Stimulated activated CD4-positive, alpha-beta T cell treated with anti-CD3 and anti-CD28 coated beads, Interleukin-1b, Interleukin-23, amount 100 ng/mL, for 1 hour (primary cell): ENCODE measurements at places on chromosomes 4 and X.

- DNase-seq = no peak
Observed at GRCh38 chrX:39998636-39999406, 98.9 kb downstream of the BCOR start.

DNA sequence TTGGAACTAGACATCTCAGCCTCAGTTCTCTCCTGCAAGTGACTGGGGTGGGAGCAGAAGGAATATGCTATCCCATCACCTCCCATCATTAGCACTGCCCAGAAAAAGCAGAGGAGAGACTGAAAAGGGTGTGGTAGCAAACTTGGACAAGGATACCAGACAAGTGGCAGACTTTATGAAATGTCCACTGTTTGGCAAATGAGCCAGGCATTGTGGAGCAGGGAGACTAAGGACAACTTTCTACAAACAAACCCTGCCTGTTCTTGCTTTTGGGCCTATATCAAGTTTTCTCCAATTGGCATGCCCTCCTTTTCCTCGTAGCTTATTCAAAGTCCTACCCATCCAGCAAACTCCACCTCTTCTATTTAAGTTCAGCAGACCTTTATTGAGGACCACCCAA lies 41.6 kb downstream of the ZCCHC12 start:
- no peak for DNase-seq

- no peak for DNase-seq
Observed at GRCh38 chr4:181549576-181550188, 693.5 kb upstream of the TENM3 start.

DNA sequence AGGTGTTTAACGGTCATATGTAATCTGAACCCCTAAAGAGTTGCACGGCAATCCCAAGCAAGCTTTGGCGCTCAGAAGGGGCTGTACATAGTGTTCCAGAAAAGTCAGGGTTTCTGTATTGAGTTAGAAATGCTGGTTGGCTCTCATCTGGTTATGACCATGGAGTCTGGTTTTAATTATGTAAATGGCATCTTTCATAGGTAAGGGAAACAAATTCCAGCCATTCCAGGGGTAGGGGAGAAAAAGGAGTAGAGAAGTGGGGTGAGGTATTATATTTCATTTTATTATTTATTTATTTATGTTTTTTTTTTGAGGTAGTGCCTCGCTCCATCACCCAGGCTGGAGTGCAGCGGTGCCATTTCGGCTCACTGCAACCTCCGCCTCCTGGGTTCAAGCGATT lies 15.9 kb downstream of the KLF3 start:
- DNase-seq = no peak

DNA sequence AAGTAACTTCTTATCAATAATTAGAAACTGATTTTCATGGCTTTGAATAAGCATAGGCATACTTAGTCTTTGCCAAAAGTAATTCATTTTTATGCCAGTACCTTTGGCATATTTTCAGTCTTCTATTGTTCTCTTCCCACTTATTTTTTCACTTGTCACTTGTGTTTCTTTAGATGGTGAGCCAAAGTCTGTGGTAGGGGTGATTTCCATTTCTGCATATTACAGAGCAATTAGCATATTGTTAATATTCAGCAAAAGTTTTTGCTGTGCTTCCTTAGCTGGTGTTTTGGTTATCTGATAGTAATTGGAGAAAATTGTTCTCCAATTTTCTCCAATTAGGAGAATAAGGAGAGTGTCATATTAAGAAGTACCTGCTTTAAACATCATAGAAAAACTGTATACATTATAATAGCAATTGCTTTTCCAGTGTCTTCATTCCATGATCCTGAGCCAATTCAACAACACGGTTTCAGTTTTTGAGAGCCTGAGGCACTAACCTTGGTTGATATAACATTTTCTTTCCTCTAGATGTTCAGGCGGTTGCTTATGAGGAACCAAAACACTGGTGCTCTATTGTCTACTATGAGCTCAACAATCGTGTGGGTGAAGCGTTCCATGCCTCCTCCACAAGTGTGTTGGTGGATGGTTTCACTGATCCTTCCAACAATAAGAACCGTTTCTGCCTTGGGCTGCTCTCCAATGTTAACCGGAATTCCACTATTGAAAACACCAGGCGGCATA lies 64.7 kb downstream of the SMAD1 start:
- no peak for DNase-seq

- no peak for DNase-seq
Observed at GRCh38 chr4:145852256-145852839, 86.3 kb downstream of the ZNF827 start.

- peak; percentile 18 for DNase-seq
Observed at GRCh38 chr4:80072228-80072743, 743 bp downstream of the ANTXR2 start.

DNA sequence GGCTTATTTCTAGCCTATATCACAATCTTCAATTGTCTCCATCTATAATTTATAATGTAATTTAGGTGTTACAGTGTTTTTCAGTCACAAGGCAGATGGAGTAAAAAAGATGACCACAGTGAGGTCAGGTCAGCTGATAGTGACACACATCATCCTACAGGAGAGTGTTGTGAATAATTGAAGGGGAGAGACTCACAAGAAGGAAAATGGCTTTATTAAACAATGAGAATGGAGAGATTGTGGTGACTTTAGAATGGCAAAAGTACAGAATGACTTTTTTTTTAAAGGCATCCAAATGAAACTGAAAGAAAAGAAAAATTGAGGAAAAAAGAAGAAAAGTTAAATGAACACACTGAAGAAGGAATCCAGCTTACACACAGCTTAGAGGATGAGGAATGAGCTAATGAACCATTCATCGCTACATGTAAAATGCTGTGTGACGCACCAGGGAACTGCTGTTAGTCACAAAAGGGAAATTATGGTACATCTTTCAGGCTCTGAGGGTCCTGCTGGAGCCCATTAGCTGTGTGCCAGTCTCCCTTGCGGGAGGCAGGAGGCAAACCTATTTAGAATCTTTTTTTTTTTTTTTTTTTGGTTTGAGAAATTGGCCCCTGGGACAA lies 56.6 kb downstream of the SPRY1 start:
- no peak for DNase-seq

GRCh38 chr4:14977830-14978229 lies 24.5 kb upstream of the CPEB2 start:
- no peak for DNase-seq

- no peak for DNase-seq
Observed at GRCh38 chrX:137118136-137118535, 84.3 kb upstream of the GPR101 start.

GRCh38 chrX:49278081-49278480 lies 8.5 kb downstream of the PPP1R3F start:
- no peak for DNase-seq

DNA sequence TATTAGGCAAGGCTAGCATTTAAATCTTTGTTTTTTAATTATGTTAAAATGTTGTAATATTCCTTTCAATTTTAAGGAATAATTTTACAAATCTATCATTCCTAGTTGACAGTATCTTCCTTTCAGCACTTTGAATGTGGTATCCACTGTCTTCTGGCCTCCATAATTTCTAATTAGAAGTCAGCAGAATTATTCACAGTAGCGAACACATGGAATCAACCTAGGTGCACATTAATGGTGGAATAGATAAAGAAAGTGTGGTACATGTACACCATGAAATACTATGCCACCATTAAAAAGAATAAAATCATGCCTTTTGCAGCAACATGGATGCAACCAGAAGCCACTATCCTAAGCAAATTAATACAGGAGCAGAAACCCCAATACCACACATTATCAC lies 1887.8 kb downstream of the PCDH7 start:
- no peak for DNase-seq
